Memory B cell (primary cell): ENCODE measurements at places on chromosomes 2 and 18.

GRCh38 chr2:72178551-72178950 lies 30.9 kb upstream of the CYP26B1 start:
- no peak for DNase-seq

GRCh38 chr2:112843288-112843687 lies 6.7 kb upstream of the IL1B start:
- DNase-seq, result no peak

GRCh38 chr2:45732436-45732835 lies 81.0 kb downstream of the PRKCE start:
- no peak for DNase-seq

DNA sequence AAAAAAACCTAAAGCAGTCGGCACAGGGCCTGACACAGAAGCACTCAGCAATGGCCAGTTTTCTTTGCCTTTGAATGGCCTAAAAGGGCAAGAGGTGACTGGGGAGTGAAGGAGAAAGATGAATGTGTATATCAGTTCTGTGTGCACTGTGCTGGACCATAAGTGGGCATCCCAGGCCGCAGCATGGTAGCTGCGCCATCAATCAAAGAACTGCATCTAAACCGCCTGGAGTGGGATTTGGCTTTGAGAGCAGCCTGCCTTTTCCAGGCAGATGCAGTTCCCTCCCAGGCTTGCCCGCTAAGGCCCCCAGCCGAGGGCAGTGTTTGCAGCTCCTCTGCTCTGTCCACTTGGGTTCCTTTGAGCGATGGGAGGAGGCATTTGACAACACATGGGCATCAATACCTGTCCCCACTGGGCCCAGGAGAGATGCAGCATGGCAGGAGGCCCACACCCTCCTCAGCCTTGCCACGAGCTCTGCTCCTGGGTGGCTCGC lies 144.1 kb downstream of the FAM210A start:
- DNase-seq, result no peak

GRCh38 chr18:79927607-79928562 lies 23.6 kb downstream of the SLC66A2 start:
- no peak for DNase-seq

DNA sequence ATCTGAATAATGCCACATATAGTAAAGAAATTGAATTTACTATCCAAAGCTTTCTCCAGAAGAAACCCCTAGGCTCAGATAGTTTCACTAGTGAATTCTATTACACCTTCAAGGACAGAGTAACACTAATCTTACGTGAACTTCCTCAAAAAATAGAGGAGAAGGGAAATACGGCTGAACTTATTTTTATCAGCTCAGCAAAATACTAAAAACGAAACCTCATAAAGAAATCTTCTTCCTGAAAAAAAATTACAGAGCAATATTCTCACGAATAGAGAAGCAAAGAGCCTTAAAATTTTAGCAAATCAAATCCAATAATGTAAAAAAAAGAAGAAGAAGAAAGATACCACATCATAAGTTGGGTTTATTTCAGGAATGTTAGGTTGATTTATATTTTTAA lies 14.7 kb downstream of the CAPN13 start:
- DNase-seq, result no peak

- DNase-seq, result no peak
Measured at GRCh38 chr2:49656853-49657252, 502.5 kb upstream of the FSHR start.

- no peak for DNase-seq
Measured at GRCh38 chr2:57990118-57990725, 56.4 kb upstream of the VRK2 start.

DNA sequence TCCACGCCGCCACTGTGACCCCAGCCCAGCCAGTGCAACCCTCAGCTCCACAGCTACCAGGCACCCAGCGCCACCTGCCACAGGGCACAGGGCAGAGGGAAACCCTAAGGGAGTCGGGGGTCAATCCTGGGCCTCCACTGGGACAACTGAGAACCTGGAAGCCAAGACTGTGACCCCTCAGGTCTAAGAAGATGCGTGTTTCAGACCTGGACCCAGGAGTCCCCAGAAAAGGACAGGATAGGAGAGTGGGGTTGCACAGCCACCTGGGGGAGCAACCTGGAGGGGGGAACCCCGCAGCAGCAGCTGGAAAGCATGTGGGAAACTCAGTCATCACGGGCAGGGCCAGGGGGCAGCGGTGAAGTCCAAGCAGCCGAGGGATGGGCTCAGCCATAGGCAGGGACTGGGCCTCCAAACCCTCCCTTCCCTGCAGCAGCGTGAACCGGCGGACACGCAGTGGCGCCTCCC lies 4.1 kb downstream of the ESPNL start:
- DNase-seq, result no peak

DNA sequence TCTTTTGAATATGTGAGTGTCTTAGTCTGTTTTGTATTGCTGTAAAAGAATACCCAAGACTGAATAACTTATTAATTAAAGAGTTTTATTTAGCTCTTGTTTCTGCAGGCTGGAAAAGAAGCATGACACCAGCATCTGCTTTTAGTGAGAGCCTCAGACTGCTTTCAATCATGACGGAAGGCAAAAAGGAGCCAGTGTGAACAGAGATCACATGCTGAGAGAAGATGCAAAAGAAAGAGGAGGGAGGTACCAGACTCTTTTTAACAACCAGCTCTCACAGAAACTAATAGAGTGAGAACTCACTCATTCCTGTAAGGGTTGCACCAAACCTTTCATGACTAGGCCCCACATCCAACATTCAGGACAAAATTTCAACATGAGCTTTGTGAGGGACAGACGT lies 101.6 kb upstream of the HNMT start:
- no peak for DNase-seq

- no peak for DNase-seq
Measured at GRCh38 chr2:167335541-167335992, 447.3 kb downstream of the XIRP2 start.

DNA sequence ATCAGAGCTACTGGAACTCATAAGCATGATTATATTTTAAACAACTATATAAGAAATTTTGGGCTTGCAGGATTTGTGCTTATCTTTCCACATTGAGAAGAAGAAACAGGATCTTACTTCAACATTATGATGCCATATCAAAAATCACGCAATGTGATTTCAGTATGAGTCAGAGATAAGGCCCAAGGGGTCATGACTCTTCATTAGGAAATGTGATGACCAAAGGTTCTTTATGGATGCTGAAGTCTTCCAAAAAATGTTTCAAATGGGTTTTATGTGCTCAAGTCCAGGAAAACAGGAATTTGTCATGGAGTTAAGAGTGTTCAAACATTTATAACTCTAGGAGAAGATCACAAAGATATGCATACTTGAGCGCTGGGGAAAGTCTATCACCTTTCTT lies 7.8 kb upstream of the SERPINB2 start:
- DNase-seq, result no peak

DNA sequence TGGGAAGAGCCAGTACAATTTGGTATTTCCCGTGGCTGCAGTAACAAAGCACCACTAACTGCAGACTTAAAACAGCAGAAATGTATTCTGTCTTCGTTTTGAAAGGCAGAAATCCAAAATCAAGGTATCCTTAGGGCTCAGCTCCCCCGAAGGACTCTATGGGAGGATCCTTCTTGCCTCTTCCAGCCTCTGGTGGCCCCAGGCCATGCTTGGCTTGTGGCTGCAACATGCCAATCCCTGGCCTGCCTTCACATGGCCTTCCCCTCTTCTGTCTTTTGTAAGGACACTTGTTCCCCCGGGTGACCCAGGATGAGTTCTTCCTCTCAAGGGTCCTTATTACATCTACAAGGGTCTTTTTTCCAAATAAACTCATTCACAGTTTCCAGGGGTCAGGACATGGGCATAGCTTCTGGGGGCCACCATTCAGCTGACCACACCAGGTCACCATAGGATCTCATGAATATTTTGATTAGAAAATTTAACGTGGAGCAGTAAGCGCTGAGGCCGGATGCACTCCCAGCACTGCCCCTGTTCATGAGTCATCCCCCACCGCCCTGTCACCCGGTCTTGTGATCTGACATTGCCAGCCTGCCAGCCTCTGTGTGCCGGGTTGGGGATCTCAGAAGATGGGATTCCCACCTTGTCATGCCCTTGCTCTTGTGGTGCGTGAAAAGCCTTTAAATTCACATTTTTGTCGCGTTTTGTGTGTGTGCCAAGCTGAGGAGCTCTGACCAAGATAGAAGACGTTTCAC lies 61.2 kb upstream of the B3GNT7 start:
- no peak for DNase-seq

- DNase-seq, result no peak
Measured at GRCh38 chr18:32889615-32890593, 117.1 kb upstream of the KLHL14 start.

- no peak for DNase-seq
Measured at GRCh38 chr2:210412660-210413059, 63.9 kb downstream of the LANCL1 start.

DNA sequence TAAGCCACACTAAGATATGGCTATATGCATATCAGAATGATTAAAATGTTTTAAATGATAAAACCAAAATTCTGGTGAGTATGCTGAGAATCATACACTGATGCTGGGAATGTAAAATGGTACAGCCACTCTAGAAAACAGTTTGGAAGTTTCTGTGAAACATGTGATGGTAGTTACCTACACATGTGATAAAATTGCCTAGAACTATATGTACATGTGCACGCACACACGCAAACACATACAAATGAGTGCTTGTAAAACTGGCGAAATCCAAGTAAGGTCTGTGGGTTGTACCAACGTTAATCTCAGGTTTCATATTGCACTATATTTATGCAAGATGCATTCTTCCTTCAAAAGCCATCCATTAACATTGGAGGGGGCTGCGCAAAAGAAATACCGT lies 195.0 kb upstream of the RAB6C start:
- no peak for DNase-seq

DNA sequence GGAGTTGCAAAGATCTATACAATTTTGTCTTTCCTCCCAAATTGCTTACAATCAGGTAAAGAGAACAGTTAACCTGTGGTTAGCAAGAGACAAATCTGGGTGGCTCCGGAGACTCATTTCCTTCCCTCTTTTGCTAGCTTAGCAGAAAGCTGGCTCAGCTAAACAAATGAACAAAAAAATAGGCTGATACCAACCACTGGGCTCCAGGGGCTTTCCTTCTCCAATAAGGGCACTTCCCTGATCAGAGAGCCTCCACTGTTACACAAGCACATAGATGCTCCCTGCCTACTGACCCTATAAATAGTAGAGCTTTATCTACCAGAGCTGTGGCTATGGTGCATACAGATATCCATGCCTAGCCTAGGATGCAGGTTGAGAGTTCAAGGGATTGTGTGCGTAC lies 90.1 kb upstream of the ARL5A start:
- DNase-seq, result no peak

DNA sequence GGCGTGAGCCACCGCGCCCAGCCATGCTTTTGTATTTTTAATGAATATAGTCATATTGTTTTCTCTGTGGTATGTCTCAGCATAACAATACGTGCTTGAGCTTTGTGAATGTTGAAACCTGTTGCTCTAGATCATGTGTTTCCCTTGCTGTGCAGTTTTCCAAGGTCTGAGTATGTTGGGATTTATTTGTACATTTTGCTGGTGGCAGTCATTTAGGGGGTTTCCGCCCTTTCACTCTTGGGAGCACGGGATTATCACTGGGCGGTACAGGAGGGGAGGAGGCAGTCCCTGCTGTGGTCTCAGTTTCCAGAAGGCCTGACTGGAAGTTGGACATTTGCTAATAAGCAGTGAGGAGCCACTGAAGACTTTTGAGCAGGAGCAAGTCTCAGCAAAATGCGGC lies 24.9 kb upstream of the CATIP start:
- DNase-seq, result no peak

DNA sequence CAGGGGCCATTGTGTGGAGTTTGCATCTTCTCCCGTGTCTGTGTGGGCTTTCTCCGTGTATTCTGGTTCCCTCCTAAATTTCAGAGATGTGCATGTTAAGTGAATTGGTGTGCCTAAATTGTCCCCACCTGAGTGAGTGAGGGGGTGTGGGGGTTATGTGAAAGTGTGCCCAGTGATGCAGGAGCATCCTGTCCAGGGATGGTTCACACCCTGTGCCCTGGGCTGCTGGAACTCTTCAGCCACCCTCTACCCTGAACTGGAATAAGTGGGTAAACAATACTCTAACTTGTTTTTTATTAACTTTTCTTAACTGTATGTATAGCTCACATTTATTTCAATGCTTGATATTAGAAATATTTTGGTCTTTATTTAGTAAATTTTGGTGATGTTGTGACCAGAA lies 56.0 kb downstream of the UBE2E3 start:
- DNase-seq, result no peak

GRCh38 chr2:226489775-226490541 lies 309.7 kb downstream of the IRS1 start:
- no peak for DNase-seq

GRCh38 chr2:47656715-47657600 lies 126.0 kb upstream of the MSH6 start:
- no peak for DNase-seq

DNA sequence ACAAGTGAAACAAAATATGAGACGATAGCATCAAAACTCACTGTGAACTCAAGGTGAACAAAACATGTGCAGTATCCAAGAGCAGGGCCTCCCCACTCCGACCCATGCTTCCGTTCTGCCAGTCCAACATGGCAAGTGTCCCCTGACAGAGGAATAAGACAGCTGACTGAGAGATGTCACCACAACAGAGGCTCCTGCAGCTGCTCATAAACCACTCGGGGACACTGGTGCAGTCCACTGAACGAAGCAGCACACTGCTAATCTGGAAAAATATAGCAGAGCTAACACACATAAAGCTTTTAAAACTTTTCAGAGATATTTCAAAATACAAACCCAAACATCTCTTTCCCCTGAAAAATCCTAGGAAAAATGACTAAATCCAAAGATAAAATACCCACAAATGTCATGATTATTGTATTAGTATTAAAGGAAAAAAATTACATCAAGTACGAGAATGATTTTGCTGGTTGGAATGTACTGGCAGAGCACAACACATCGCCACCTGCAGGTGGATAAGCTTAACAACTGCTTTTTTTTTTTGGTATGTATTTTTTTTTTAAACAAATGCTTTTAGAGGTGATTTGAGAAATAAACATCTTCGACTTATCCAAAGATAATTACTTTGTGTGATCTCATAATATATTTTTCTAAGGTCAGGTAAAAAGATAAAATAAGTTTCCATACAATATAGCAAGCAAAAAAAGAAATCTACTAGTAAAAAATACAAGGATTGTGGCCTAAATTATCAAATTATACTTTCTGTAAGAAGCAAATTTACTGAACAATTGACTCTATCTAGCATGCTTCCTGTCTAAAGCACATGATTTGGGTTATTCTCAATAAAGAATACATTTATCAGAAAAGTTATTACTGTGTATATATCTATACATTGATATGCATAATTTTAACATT lies 18.6 kb downstream of the THADA start:
- no peak for DNase-seq

- no peak for DNase-seq
Measured at GRCh38 chr18:58362027-58362575, 266.8 kb downstream of the ALPK2 start.
